ENCODE measurements at places on chromosomes 1 and 21.

DNA sequence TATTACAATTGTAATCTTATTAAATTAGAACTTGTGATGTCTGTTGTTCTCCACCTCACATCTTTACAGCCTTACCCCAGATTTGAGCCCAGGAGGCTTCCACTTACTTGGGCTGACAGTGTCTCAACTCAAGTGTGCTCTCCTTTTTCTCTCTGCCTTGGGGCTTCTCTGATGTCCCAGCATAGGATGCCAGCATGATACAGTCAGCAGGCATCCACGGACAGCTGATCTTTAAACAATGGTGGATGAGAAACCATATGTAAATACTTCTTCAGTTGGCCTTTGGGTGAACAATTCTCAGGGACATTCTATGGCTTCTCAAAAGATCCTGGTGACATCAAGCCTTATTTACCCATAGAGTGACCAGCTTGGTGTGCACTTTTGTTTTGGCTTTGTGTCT is 107.6 kb upstream of the GORAB start:
- DNase-seq, result no peak

DNA sequence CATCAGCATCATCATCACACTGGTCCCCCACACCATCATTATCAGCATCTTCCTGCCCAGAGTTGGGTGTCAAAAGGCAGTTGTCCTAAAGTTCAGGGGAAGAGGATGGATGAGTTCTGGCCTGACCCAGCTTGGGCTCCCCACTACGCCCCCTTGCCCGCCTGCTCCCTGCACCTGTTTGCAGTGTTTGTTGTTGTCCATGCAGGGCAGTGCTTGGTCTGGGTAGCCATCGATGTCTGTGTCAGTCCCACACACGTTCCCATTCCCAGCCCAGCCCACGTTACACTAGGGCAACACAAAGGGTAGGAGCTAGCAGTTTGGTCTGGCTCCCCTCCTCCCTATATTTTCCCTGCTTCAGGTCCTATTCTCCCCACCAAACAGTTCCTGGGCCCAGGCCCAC is 6.8 kb downstream of the THBS3 start:
- no peak for DNase-seq

GRCh38 chr21:46226920-46227599 is 1.5 kb downstream of the LSS start:
- DNase-seq, result no peak

- no peak for DNase-seq
These were observed 106.4 kb downstream of the C1orf94 start for GRCh38 chr1:34283142-34283541.

- no peak for DNase-seq
These were observed 467.5 kb upstream of the CXADR start for GRCh38 chr21:17045214-17045853.

DNA sequence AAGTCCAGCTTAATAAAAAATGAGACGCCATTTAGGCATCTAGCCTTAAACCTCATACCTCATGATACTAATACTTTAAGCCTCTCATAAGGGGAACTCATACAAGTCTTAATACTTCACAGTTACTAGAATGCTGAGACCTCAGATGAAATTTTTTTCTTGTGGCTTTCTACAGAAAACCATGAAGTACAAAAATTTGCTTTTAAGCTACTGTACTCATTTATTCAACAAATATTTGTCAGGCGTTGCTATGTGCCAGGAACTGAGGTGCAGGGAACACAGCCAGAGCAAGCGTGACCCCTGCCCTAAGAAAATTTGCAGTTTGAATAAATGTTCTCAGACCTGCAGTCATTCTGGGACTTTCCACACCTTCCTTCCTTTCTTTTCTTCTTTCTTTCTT is 150.6 kb downstream of the MRPL39 start:
- DNase-seq, result no peak

- no peak for DNase-seq
These were observed 12.4 kb upstream of the SMYD3 start for GRCh38 chr1:246519514-246519913.

DNA sequence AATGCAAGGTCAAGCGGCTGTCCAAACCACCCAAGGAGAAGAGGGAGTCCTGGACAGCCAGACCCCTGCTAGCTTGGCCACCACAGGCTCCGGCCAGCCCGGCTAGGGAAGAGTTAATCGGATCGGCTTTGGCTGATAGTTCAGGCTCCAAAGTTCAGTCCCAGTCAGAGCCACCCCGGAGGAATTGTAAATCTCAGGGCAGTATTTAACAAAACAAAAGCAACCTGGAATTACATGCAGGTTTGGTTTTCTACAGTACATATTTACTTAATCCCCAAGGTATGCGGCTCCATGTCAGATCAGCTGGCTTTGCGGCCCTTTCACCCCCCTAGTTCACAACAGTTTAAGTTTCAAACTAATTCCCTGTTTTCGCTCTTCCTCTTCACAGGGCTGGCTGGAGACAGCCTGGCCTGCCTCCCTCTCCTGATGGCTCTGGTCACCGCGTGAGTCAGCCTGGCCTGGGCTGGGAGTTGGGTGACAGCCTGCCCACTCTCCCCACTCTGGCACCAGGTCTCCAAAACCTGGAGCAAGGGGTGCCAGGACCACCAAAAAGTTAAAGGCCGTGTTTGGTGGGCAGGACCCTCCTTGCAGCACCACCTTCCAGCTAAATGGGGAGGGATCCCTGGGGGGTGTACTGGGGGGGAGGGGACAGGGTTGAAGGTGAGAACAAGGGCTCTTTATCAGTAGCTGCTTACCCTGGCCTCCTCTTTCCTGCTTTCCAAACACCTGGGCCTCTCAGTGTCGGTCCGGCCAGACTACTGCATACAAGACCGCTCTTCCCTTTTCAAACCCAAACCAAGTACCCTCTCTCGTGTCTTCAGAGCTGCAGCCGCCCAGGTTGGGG is 1.9 kb downstream of the DHRS3 start:
- no peak for DNase-seq

GRCh38 chr1:248824701-248825100 is 1.0 kb downstream of the SH3BP5L start:
- no peak for DNase-seq

- DNase-seq, result peak; percentile 60
These were observed at the start of gene ABCG1 for GRCh38 chr21:42218836-42219605. Gene ABCG1, plus strand, starts transcription at chr21:42219140. Its CDS starts 123 bp downstream, at chr21:42219263.

DNA sequence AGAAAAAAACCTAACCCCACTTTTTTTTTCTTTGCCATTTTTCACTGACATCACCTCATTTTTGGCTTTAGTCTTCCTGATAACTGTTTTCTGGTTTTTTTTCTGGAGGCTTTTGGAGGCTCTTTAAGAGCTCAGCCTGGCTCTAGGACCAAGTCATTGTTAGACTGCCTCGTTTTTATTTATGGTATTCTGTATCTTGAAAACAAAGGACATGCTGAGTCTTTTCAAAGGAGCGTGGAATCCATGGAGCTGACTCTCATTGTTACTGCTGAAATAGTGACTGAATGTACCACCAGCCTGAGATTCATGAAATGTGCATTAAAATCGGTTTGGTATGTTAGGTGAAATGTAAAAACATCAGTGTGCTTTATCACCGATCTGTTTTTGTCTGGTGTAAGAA is 28.0 kb downstream of the RASAL2 start:
- no peak for DNase-seq

- no peak for DNase-seq
These were observed 10.0 kb downstream of the SLC25A24 start for GRCh38 chr1:108190001-108190634.

- no peak for DNase-seq
These were observed 5.2 kb downstream of the NTRK1 start for GRCh38 chr1:156865865-156866248.

DNA sequence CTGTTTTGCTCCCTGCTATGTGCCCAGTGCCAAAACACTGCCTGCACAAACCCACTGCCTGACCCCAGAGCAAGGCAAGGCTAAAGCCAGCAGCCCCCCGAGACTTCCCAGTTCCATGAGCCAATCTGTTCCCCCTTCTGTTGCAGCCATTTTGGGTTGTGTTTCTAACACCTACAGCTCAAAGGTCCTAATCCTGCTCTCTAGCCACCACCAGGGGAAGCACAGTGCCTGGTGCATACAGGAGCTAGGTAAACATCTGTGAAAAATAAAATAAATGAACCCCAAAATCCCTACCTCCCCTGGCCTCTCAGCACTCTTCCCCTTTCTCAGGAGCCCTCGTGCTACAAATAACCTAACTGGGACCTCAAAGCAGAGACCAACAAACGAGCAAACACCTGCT is 190.2 kb downstream of the MATN1 start:
- DNase-seq, result no peak

- DNase-seq, result no peak
These were observed 266.8 kb downstream of the VAV3 start for GRCh38 chr1:107698161-107698560.

GRCh38 chr1:248670003-248670402 is 14.7 kb upstream of the OR2T27 start:
- no peak for DNase-seq

DNA sequence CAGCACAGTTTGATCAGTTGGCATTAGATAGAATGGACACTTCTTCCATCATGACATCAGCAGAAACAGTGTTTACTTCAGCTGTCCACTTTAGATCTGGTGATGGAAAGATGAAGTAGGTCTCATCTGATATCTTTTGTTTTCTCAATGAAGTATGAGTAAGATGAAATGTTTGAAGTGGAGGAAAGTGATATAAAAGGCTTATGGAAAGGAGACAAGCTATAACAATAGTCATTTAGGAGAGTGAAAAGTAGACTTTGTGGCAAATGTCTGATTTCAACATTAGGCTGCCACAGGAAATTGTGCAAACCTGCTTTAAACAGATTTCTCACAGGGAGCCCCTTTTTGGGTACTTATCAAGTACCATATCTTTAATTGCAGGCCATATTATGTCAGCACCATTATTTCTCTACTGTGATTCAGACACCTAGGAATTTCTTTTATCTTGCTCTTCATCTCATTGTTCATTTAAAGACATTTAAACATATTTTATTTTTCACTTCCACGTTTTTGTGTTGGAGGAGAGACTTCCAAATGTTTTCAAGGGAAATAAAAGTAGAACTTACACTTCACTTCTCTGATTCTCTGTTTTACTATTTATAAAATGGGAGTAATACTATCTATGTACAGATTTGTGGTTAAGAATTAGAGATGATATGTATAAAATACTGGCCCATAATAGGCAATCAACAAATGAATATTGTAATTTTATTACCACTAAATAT is 18.1 kb downstream of the PDC start:
- DNase-seq, result no peak

- DNase-seq, result no peak
These were observed 173.7 kb upstream of the CAMK1G start for GRCh38 chr1:209409780-209410179.

GRCh38 chr1:71193153-71193552 is 112.3 kb upstream of the ZRANB2 start:
- DNase-seq, result peak; percentile 47

DNA sequence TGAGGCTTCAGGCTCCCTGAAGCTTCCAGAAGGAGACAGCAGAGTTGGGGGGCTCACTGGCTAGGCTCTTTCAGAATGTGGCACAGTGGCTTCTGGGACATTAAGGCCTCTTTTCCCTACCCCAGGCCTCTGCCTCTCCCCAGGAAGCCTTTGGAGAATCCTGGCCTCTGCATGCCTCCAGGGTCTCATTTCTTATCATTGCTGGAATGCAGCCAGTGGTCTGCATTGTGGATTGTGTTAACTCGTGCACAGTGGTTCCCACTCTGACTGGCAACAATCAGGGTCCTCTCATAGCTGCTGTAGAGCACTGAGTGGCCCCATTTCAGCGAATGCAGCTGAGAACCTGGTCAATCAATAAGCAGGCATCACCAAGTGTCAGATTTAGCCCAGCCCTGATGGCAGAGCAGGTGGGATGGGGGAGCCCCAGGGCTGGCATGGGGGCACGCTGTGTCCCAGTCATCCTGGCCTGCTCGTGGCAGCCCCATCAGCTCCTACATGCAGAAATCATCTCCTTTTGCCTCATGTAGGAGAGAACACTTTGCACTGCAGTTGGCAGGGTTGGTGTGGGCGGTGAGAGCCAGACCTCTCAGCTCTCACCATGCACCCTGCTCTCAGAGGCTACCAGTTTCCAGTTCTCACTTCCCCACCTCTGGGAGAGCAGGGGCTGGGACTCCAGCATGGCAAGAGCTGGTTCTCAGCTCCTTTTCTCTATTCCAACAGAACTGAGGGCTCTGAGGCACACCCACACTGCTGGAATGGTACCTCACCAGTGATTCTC is 13.4 kb downstream of the ADORA1 start:
- no peak for DNase-seq

GRCh38 chr1:235278233-235278914 is 49.6 kb downstream of the ARID4B start:
- DNase-seq, result no peak

- DNase-seq, result no peak
These were observed 486.3 kb downstream of the PTPRU start for GRCh38 chr1:29722598-29722997.

DNA sequence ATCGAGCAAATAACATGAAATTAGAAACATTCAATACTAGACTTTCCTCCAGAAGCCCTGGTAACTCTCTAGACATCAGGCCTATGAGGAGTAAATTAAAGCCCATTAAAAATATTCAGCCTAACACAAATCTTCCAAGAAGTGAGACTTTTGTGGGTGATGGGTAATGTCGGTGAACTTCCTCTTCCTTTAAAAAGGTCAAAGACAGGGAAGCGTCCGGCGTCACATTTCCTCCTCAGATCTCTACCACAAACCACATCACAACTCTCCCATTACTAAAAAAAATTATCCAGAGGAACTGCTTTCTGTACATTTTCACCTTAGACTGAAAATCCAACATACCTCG is 1.4 kb downstream of the EIF4G3 start:
- DNase-seq, result no peak

- DNase-seq, result no peak
These were observed 810.2 kb upstream of the ADAMTS5 start for GRCh38 chr21:27776925-27777553.

DNA sequence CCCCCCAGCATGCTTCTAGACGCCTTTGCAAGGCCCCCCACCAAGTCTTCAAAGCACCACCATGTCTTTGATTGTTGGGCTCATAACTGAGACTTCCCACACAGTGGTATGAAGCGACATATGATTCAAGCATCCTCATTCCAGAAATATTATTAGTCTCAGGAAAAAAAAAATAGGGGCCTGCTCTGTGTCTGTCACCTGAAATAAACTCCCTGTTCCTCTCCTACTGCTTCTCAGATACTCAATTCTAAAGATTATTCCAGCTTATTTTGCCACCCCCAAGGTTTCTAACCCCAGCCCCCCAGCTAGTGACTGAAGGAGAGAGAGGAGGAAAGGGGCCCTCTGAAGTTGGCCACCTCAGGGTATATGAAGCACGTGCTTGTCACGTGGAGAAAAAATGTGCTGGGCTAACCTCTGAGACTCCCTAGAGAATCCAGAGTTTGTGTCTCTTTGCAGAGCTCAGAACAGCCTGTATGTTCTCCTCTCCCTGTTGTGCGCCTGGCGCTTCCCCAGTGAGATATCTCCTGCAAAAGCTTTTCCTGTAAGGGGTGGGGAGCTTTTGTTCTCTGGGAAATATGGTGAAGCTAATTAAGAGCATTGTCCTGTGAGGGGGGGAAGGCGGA is 35.9 kb upstream of the RASAL2 start:
- no peak for DNase-seq
